ENCODE measurements at places on chromosomes 12 and 14.

DNA sequence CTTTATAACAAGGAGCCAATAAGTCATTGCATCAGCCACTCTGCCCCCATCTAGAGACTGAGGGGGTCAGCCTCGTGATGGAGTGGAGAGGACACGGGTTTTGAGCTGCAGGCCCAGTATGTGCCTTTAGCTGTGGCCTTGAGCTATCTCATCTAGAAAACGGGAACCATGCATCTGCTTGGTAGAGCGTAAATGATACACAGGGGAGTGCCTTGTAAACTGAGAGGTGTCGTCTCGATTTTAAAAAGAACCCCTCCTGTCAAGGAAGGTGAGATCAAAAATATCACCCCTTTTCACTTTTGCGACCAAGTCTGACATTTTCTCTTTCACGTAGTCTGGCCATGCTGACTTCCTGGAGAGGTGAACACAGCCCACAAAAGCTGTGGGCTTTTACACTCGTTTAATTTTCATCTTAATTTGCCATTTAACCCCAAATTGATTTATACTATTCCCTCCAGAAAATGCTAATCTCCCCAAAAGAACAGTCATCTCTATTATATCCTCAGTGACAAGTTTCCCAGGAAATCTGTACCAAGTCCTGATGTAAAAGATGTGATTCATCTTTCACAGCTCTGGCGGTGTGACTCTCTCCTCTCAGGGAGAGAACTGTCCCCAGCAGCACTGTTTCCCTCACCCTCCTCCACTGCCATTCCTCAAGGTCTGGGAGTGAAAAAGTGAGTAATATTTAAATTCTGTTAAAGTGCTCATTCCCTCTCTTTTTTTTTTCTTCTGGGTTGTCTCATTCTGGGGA, 30.6 kb downstream of the VCPKMT start:
- DNase-seq, result peak; percentile 24

GRCh38 chr14:71890541-71890940, 41.7 kb upstream of the RGS6 start:
- no peak for DNase-seq

- DNase-seq, result no peak
Measured at GRCh38 chr12:57474862-57475261, 4.8 kb downstream of the ARHGAP9 start.

DNA sequence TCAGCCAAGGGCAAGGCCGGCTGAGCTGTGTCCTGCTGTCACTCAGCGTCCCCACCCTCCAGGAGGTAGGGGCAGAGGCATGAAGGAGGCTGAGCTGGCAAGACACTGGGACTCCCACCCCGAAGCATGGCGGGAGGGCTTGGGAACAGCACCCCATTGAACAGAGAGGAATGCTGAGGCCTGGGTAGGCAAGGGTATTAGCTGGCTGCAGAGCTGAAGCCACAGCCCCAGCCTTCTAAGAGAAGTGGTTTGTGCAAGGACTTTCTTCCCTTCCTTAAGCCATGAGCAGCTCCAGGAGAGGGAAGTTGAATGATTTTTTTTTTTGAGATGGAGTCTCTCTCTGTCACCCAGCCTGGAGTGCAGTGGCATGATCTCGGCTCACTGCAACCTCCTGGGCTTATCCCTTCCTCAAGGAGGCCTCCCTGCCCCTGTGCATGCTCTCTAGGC, 6.6 kb upstream of the CFAP73 start:
- DNase-seq, result no peak

GRCh38 chr14:91749868-91750267, 18.0 kb upstream of the CATSPERB start:
- DNase-seq, result no peak

- no peak for DNase-seq
Measured at GRCh38 chr12:78494911-78495310, 369.7 kb upstream of the SYT1 start.

DNA sequence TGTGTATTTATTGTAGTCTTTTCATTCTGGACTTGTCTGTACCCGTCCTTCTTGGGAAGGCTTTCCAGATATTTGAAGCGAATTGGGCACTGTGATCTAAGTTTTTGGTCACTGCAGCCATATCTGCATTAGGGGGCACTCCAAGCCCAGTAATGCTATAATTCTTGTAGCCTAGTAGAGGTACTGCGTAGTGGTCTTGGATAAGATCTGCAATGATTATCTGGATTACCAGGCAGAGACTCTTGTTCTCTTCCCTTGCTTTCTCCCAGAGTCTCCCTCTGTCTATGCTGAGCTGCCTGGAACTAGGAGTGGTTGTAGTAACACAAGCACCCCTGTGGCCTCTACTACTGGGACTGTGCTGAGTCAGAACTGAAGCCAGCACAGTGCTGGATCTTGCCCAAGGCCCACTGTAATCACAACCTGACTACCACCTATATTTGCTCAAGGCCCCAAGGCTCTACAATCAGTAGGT, 30.0 kb downstream of the SLC38A2 start:
- peak; percentile 57 for DNase-seq

- DNase-seq, result no peak
Measured at GRCh38 chr12:67999244-67999643, 10.0 kb downstream of the IFNG-AS1 start.

GRCh38 chr12:27604431-27604830, 80.4 kb downstream of the PPFIBP1 start:
- peak; percentile 38 for DNase-seq

Measured in Ammon's horn (tissue), 1 donor.